ENCODE measurements at places on chromosomes 5 and 9. TPM values are rescaled to one million over a fixed set of nuclear protein-coding genes. Genes with fewer than 3 reads are reported as not detected.
A peak's percentile ranks its signal among the peaks of the same experiment; 100 is the strongest.

GRCh38 chr5:169744336-169744735 lies 107.3 kb downstream of the DOCK2 start:
- peaks cover 48% of the 10 kb centered on the region for H3K36me3 ChIP-seq
- DNase-seq: no peak
- no peak overlapping the region for H3K27ac ChIP-seq
- H3K27me3 ChIP-seq: no peaks in the 10 kb centered on the region
- peaks cover 11% of the 10 kb centered on the region for H3K4me1 ChIP-seq

DNA sequence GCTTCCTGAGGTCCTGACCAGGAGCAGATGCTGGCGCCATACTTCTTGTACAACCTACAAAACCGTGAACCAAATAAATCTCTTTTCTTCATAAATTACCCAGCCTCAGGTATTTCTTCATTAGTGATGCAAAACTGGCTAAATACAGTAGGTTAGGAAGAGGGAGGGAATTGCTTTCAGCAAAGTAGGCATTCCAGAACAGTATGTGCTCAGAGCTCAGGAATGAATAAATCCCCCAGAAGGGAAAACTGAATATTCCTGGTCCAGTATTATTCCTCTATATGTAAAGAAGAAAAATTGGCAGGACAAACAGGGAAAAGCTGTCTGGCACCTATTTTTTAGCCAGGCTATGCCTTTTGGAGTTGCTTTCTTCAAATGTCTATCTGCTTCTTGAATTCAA lies 577.1 kb downstream of the PSAT1 start:
- H3K4me3 ChIP-seq: no peak overlapping the region
- H3K27ac ChIP-seq: no peak overlapping the region
- H3K4me1 ChIP-seq: no peaks in the 10 kb centered on the region
- DNase-seq: no peak
- peaks cover 3% of the 10 kb centered on the region for H3K27me3 ChIP-seq

DNA sequence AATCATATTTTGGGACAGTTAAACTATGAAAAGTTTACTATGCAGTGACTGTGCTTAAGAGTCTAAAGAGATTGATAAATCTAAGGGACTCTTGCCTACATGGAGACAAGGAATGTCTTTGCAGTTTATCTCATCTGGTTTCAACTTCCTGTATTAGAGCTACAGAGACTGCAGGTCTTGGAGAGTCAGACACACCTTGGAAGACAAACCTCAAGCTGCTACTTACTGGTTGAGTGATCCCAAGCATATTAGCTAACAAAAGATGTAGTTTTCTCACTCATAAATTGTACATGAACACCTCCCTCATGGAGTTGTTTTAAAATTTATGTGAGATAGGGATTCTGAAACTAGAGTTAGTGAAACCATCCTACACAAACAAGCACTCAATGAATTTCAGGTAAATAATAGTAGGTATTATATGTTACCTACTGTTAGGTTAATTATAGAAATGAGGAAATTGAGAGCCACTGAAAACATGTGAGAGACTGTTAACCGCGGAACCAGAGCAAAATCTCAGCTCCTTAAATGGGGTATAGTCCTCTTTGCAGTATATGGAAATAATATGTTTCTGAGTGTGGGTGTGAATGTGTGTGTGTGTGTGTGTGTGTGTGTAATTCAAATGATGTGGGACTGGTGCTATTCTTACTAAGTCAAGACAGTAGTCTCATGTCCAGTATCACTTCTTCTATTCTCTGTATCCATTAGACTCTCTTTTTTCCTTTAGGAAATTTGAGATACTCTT lies 752.1 kb downstream of the DTWD2 start:
- no peak for DNase-seq
- no peaks in the 10 kb centered on the region for H3K36me3 ChIP-seq
- H3K4me1 ChIP-seq: no peaks in the 10 kb centered on the region

Gene ECSCR
- 0.74 TPM for total RNA-seq

- no peak overlapping the region for H3K4me3 ChIP-seq
- H3K27ac ChIP-seq: no peak overlapping the region
- peaks cover 23% of the 10 kb centered on the region for H3K36me3 ChIP-seq
- H3K4me1 ChIP-seq: peaks cover 15% of the 10 kb centered on the region
Observed at GRCh38 chr9:114869845-114870244, 60.5 kb downstream of the TNFSF8 start.

DNA sequence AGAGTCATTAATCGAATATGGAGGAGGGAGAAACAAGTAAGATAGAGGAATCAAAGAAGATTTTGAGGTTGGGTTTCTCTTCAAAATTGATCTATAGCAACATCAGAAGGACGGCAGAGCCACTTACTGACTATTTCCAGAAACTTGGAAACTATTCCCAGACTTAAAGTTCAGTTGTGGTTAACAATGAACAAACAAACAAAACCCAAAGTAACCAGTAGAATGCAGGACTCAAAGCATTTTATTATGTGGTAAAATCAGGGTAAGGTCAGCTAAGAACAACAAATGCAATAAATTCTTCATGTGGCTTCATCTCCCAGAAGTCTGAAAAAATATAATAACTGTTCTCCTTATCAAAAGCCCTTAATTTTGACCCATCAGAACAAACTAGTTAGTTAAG lies 54.9 kb upstream of the OSMR start:
- peaks cover 17% of the 10 kb centered on the region for H3K27me3 ChIP-seq
- DNase-seq: no peak
- H3K36me3 ChIP-seq: no peaks in the 10 kb centered on the region
- no peaks in the 10 kb centered on the region for H3K4me1 ChIP-seq
- H3K4me3 ChIP-seq: no peak overlapping the region

DNA sequence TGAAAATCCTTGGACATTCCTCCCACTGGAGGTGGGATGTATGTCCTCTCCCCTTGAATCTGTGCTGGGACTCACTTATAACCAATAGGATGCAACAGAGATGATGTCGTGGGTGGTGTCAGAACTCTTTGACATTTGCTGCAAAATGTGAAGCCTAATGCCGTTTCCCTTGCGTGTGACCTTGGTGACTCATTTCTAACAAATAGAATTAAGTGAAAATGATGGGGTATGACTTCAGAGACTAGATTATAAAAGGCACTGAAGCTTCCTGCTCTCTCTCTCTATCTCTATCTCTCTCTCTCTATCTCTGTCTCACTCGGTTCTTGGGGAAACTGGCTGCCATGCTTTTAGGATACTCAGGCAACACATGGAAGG lies 126.1 kb upstream of the STC2 start:
- H3K27ac ChIP-seq: no peak overlapping the region
- H3K4me3 ChIP-seq: no peak overlapping the region
- no peaks in the 10 kb centered on the region for H3K36me3 ChIP-seq
- H3K4me1 ChIP-seq: no peaks in the 10 kb centered on the region
- H3K27me3 ChIP-seq: no peaks in the 10 kb centered on the region

Gene DNAI1
- 0.26 TPM for total RNA-seq

- peaks cover 67% of the 10 kb centered on the region for H3K4me1 ChIP-seq
- no peaks in the 10 kb centered on the region for H3K27me3 ChIP-seq
- no peak overlapping the region for H3K4me3 ChIP-seq
- no peak overlapping the region for H3K27ac ChIP-seq
- H3K36me3 ChIP-seq: peaks cover 16% of the 10 kb centered on the region
Observed at GRCh38 chr5:143360755-143361154, 42.7 kb downstream of the NR3C1 start.

Gene SOX30
- total RNA-seq: 0.36 TPM

DNA sequence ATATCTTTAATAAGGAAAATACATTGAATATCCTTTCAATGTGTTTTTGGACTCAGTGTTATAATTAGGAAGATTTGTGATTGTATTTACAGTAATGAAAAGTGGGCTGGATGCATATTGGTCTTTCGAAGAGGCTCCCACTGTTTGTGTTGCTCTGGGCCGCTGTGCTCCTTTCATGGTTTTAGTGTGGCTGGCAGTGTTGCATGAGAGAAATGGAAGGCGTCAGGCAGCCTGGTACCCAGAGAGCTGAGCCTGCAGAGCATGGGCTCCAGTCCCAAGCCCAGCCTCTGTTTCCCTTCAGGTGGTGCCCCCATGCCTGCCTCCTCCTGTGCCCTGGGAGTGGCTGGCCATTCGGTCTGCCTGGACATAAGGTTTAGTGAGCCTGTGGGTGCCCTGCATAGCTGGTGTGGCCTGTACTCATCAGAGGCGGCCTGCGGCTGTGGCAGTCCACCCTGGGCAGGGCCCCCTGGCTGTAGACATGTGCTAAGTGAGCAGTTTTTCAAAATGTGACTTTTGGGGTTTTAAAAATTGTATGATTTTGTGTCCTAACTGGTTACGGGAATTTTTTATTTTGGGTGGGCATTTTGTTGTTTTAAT lies 27.4 kb upstream of the FAM120AOS start:
- H3K27me3 ChIP-seq: no peaks in the 10 kb centered on the region
- H3K4me3 ChIP-seq: no peak overlapping the region
- peaks cover 27% of the 10 kb centered on the region for H3K4me1 ChIP-seq
- H3K27ac ChIP-seq: peak overlapping the region; percentile 43
- peaks cover 35% of the 10 kb centered on the region for H3K36me3 ChIP-seq

DNA sequence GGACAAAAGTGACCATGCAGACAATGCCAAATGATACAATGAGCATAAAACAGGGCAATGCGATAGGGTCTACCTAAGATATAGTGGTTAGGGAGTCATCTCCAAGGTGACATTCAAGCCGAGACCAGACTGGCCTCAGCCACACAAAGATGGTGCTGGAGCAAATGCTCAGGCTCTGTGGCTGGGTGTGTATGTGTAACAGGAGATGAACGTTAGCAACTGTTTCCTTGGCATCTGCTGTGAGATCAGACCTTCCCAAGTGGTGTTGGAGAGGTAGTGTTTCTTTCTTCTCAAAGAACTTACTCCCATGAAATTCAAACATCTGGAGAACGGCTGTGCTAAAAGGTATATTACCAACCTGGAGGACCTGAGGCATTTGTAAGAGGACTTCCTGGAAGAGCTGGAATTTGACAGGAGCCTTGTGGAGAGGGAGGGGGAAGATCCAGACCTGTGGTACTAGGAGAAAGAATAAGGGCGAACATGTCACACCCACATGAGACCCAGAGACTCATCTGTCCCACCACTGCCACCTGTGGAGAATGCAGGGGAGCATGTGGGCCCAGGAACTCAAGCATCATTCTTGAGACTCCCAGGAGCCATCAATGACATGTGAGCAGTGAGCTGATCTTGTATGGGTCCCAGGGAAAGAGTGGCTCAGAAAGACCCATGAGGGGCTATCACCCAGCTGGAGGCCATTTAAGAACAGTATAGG lies 21.4 kb upstream of the ANXA6 start:
- H3K36me3 ChIP-seq: peaks cover 4% of the 10 kb centered on the region
- H3K27me3 ChIP-seq: no peaks in the 10 kb centered on the region
- peaks cover 14% of the 10 kb centered on the region for H3K4me1 ChIP-seq
- no peak overlapping the region for H3K27ac ChIP-seq

DNA sequence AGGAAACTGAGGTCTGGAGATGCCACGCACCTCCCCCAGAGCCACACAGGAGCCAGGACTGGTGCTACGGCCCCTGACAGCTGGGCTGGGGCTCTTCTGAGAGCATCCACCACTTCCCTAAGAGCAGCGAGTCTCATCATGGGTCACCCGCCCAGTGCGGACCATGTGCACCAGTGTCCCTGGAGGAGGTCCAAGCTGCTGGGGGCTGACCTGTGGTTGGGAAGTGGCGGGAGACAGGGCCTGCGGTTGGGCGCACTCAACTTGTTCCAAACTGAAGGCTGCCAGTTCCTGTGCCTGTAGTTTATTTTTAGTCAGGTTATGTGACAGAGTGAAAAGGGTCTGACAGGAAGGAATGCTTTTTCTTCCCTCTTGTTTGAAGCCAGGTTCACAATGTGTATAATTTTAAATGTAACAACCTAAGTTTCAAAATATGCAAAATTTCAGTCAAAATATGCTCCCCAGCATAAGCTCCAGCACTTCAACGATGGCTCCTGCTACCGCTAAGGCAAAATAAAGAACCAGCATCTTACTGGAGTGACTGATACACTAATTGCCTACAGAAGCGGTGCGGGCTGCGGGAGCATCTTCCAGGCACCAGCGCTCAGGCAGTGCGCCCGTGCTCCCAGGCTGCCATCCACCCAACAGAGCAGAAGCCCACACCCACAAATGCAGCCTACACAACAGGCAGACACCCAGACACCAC lies 14.8 kb downstream of the BARHL1 start:
- no peak overlapping the region for H3K4me3 ChIP-seq
- H3K36me3 ChIP-seq: peaks cover 64% of the 10 kb centered on the region
- H3K27me3 ChIP-seq: no peaks in the 10 kb centered on the region

DNA sequence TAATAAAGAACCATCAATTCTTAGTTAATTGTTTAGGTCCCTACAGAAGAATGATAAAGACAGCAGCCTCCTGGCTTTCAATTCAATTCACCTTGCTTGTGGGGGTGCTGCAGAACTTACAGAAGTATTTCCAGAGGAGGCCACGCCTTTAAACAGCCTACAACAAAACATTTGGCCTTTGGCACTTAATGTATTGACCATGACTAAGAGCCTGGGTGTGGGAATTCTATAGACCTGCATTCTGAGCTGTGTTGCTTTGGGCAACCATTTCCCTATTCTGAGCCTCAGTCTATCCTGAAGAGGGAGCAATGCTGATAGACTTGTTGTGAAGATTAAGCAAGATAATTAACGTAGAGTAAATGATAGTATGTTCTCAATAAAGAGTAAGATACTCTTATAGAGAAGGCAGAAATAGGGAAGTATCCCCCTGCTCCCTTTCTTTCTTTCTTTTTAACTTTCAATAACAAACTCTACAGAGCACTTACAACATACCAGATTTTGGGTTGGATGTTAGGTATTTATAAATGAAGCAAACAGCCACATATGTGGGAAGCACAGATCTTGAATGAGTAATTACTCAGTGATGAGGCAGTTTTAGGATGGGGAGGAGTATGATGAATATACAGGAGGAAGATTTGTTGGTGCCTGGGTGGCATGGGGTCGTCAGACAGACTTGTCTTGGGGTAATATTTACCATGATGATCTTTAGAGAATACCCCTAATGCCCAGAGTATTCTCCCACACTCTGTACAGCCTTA lies 28.4 kb downstream of the PAPPA start:
- no peak overlapping the region for H3K4me3 ChIP-seq
- H3K36me3 ChIP-seq: no peaks in the 10 kb centered on the region
- no peak overlapping the region for H3K27ac ChIP-seq
- DNase-seq: no peak
- H3K27me3 ChIP-seq: no peaks in the 10 kb centered on the region
- no peaks in the 10 kb centered on the region for H3K4me1 ChIP-seq

Gene STPG3
- total RNA-seq: not detected

GRCh38 chr5:134177369-134178095 lies 782 bp upstream of the SKP1 start:
- peaks cover 24% of the 10 kb centered on the region for H3K4me1 ChIP-seq
- peak overlapping the region; percentile 96 for H3K4me3 ChIP-seq
- H3K27me3 ChIP-seq: no peaks in the 10 kb centered on the region

DNA sequence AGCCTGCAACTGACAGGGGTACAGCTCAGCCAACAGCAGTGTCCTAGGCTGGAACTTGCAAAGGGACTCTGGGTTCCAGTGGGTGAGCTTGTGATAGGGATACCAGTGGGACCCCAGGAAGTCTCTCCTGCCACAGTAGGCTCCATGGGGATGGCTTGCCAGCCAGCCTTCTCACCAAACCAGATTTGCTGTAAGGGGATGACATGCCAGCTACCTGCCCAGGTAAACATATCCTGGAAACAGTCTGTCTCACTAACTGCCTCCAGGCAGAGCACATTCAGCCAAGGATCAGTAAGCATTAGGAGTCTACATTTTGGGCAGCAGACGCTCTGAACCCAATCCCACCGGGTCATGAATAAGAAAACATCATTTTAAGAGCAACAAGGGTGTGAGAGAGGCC lies 49.9 kb downstream of the SIL1 start:
- H3K36me3 ChIP-seq: no peaks in the 10 kb centered on the region
- H3K4me1 ChIP-seq: peaks cover 33% of the 10 kb centered on the region
- no peak for DNase-seq
- no peak overlapping the region for H3K27ac ChIP-seq
